ENCODE measurements at places on chromosomes 4 and X.

- DNase-seq = no peak
These were observed 668.5 kb downstream of the PCDH18 start for GRCh38 chr4:136863756-136864155.

GRCh38 chr4:78005086-78005485, 52.0 kb upstream of the FRAS1 start:
- no peak for DNase-seq

DNA sequence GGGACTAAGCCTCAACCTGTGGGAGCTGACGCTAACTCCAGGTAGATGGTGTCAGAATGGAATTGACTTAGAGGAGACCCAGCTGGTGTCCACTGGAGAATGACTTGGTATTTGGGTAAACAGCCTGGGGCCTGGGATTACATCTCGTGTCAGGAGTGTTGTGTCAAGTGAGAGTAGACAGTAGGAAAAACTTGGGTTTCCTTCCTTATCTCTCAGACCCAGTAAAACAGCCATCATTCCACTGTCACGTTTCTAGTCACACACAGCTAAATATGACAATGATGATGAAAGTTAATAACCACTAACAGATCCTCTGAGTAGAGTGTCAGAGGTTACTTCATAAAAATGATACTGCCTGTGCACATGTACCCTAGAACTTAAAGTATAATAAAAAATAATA, 13.8 kb downstream of the ZNF674 start:
- no peak for DNase-seq

DNA sequence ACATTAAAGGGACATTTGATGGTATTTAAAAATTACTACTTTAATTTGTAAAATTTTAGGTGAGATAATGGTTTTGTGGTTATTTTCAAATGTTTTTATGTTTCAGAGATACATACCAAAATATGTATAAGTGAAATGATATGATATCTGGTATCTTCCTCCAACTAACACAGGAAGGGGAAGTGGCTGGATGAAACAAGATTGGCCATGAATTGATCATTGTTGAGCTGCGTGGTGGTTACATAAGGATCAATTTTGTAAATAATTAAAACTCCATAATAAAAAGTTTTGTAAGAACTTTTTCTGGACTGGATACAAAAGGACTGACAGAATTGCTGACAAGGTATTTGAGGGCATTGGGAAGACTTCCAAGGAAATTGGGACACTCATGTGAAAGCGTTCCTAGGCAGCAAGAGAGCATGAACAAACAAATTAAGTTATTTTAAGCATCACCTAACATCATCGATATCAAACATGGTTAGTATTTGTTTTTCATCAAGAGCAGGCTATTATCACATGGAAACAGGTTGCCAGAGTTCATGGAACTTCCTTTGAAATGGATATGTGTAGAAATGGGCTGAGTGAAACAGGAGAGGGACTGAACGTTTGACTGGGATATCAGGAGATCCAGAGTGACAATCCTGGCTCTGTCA, 4.4 kb upstream of the PGM2 start:
- DNase-seq = no peak

DNA sequence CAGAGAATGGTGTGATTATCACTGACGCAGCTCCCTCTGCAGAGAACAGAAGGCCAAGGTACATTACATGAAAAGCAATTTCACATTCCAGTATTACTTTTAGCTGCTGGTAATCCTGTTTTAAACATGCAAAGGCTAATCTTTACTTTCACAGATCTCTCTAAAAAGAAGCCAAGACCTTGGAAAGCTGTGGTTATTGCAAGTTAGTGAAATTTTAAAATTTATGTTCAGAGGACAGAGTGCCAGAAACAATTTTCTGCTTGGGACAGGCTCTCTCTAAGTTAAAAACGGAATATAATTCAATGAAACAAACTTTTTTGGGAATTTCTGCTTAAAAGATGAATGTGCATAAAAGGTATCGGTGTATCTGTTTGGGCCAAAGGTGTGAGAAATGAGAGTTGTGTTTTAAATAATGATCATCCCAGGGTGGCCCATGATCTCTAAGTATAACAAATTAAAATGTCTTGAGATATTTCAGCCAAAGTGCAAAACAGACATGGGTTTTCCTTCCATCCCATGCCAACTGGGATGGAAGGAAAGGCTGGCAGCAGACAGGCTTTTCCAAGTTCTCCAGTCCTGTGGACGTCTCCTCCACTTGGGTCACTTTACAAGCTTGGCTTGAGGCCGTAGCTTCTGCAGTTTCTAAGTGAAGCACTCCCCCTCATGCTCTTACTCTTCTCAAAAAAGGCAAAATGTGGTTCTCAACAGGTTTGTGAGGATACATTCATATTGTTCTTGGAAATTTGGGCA, 118.0 kb downstream of the DRD5 start:
- no peak for DNase-seq

DNA sequence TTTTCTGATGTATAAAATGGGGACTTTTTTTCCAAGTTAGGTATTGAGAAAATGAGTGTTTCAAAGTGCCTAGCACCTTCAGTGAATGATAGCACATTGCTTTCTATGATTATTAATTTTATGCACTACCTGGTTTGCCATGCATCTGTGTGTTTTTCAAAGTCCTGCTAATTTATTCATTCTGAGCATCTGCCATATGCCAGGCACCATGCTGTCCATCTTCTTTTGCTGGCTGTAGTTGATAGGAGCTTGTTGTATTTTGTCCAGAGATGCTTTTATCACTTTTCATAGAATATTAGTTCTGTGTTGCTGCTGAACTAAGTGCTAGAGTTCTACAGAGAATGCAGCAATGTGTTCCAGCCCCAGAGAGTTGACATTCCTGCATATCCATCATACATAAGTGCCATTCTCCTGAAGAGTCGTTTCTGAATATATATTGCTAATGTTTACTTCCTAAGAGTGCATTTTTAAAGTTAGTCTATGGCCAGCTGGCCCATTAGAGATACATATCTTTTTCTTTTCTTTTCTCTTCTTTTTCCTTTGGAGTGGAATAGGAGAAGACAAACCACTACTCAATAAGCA, 49.0 kb upstream of the CLNK start:
- no peak for DNase-seq

DNA sequence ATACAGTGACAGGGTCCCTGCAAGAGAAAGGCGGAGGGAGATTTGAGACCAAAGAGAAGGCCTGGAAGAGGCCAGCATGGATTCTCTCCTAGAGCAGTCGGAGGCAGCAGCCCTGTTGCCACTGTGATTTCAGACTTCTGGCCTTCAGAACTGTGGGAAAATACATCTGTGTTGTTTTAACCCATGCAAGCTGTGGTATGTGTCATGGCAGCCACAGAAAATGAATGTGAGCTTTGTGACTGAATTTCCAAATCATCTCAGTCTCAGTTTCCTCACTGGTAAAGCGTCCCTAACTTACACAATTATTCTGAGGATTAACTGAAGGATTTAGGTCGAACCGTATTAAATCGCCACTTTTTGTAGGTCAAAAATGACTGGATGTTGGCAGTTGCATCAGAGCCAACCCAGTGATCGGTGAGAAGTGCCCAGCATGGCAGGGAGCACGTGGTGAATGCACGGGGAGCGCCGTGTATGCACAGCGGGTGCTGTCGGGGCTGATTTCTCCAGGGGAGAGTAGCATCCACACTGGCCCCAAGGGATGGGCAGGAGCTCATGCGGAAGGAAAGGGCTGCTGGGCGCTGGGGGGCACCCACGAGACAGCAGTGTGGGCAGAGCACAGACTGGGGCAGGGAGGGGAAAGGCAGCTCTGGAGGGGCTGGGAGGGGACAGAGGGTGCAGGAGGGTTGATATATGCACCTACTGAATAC, 23.8 kb upstream of the NSG1 start:
- no peak for DNase-seq

GRCh38 chr4:82519776-82520175, 42.0 kb downstream of the TMEM150C start:
- no peak for DNase-seq

GRCh38 chr4:148021686-148022085, 289.8 kb downstream of the ARHGAP10 start:
- no peak for DNase-seq

- no peak for DNase-seq
These were observed 27.1 kb downstream of the ATP11C start for GRCh38 chrX:139905743-139906142.

DNA sequence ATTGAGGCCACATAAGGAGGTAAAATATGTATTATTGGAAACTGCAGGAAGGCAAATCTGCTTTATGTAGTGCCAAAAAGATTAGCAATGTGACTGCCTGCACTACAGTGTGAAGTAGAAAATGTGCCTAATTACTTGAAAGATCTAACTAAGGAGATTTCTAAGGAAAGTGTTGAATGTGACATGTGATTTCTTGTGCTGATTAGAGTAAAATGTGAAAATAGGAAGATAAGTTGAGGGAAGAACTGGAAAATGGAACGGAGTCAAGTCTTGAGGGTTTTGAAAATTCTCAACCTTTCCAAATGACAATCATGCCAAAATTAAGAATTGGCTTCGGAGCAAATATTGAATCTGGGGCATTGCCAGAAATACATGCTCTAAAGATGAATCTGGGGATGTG, 209.5 kb upstream of the SPOCK3 start:
- no peak for DNase-seq

DNA sequence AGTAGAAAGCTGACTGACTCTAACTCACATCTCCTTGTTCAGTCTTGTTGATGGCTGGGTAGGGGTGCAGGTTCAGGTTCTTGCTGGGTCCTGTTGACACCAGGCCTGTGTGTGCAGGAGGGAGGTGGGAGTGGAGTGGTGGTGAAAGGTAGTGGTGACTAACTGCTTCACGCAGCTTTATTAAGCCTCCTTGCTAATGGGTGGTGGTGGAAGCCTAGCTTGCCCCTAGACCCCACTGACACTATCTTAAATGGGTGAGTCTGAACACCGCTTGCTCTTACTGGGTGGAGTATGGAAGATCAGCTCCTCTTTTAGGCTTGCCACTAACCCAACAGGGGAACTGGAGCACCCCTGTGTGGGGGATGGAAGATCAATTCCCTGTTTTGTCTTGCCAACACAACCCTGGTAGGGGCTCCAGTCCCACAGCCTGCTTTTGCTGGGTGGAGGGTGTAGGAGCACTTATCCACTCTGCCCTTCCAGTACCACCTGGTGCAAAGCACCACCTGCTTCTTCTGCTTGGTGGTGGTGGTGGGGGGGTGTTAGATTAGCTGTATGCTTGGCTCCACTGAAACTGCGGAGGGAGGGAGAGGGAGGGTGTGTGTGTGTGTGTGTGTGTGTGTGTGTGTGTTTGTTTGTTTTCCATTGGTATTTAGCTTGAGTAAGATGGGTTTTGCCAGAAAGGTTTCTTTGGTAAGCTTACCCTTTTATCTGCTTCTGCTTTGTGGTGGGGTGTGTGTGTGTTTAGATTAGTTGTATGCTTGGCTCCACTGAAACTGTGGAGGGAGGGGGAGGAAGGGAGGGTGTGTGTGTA, 25.6 kb downstream of the KDM6A start:
- peak; percentile 7 for DNase-seq

- no peak for DNase-seq
These were observed 53.4 kb downstream of the PPEF2 start for GRCh38 chr4:75848891-75849290.

- peak; percentile 66 for DNase-seq
These were observed 508.5 kb downstream of the MID1IP1 start for GRCh38 chrX:39309721-39310152.

- no peak for DNase-seq
These were observed 98.8 kb upstream of the IQCM start for GRCh38 chr4:149914119-149915115.

DNA sequence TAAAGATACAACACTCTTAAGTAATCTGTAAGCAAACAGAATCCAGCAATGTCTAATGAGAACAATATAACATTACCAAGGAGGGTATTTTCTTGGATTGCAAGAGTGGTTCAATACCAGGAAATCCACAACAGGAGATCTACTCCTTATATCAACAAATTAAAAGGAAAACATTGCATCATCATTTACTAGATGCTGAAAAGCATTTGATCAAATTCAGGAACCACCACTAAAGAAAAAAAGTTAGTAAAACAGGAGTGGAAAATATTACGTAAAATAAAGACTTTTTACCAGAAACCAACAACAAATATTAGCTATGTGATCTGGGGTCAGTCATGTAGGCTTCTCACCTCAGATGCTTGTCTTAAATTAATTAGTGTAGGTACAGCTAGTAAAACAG, 66.8 kb upstream of the MAB21L2 start:
- no peak for DNase-seq

GRCh38 chr4:167854881-167855280, 237.5 kb upstream of the ANXA10 start:
- DNase-seq = no peak

- peak; percentile 18 for DNase-seq
These were observed 44.9 kb downstream of the JADE1 start for GRCh38 chr4:128854433-128854832.

DNA sequence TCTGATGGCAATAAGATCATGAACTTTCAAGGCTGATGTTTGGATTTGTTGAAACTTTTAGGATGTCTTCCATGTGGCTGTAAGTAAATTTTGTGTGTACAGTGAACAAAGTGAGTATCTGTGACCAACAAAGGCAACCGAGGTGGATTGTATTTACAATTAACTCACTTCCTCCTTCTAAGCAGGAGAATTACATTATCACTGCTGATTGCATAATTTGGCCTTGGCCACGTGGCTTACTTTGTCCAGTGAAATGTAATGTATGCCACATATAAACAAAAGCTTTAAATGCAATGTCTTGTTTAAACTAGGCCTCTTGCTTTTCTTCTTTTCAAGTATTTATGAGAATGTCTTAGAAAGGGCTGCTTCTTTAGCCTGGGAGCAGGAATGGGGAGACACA, 66.3 kb upstream of the MAD2L1 start:
- no peak for DNase-seq

- DNase-seq = no peak
These were observed 90.7 kb upstream of the DCLK2 start for GRCh38 chr4:149987330-149988086.

- no peak for DNase-seq
These were observed 16.2 kb downstream of the NPNT start for GRCh38 chr4:105911426-105911825.

- no peak for DNase-seq
These were observed 127.8 kb upstream of the TBL1X start for GRCh38 chrX:9337046-9337445.

DNA sequence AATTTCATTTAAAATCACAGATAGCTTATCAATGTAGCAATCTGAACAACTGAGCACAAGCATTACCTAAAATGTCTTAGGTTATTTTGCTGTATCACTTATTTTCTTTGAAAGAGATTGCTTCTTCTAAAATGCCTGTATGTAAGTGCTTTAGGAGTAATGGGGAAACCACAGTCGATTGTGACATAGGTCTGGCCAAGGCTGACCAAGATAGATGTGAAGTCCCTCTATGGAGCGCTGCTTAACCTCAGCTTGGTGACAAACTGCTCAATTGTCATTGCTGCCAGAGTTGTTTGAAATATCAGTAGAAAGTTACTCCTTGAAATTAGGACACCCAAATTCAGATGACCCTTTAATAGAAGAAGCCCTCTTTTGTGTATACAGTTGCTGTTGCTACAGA, 401.9 kb upstream of the NDST4 start:
- DNase-seq = no peak

GRCh38 chr4:76277667-76278066, 26.1 kb downstream of the FAM47E start:
- no peak for DNase-seq

- no peak for DNase-seq
These were observed 9.6 kb downstream of the BMP3 start for GRCh38 chr4:81040012-81040659.

GRCh38 chr4:17385403-17385802, 126.5 kb downstream of the QDPR start:
- DNase-seq = peak; percentile 7

GRCh38 chr4:7645158-7645557, 210.4 kb upstream of the PSAPL1 start:
- no peak for DNase-seq

- no peak for DNase-seq
These were observed 49.3 kb downstream of the NPNT start for GRCh38 chr4:105944540-105944939.
